ENCODE measurements at places on chromosomes 13 and 19.

- DNase-seq: no peak
Observed at GRCh38 chr19:14830702-14831101, 4.3 kb downstream of the OR7A5 start.

DNA sequence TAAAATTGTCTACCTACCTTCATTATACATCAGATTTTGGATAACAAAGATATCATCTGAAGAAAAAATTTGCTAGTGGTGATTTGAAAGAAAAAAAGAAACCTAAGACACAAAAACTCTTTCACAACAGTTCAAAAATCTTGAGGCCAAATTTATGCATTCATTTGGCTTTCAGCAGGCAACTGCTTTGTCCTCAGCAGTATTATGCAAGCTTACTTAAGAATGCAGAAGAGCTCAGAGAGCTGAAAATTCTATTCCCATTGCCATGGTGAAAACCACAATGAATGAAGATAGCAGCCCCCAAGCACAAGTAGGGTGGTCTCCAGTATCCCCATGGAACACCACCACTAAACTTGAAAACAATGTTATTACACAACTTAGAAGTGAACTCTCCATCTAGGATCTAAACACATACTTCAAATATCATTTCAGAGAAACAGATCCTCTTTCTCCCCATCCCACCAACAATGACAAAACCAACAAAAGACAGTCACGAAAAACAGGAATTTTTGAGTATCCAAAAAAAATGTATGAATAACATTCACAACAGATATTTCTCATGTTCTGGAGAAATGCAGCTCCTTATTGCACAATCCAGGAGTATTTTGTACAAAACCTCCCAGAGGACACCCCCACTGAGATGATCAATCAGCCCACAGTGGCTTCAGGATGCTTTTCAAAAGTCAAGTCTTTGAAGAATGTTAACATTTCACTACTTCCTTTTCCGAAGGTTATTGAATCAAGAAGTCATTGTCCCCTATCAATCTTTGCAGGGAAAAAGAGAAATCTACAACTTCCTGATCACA is 192.7 kb downstream of the LHFPL6 start:
- no peak for DNase-seq

GRCh38 chr13:76696370-76696769 is 189.8 kb downstream of the KCTD12 start:
- no peak for DNase-seq

GRCh38 chr13:21771075-21771474 is 100.2 kb downstream of the FGF9 start:
- DNase-seq: no peak

DNA sequence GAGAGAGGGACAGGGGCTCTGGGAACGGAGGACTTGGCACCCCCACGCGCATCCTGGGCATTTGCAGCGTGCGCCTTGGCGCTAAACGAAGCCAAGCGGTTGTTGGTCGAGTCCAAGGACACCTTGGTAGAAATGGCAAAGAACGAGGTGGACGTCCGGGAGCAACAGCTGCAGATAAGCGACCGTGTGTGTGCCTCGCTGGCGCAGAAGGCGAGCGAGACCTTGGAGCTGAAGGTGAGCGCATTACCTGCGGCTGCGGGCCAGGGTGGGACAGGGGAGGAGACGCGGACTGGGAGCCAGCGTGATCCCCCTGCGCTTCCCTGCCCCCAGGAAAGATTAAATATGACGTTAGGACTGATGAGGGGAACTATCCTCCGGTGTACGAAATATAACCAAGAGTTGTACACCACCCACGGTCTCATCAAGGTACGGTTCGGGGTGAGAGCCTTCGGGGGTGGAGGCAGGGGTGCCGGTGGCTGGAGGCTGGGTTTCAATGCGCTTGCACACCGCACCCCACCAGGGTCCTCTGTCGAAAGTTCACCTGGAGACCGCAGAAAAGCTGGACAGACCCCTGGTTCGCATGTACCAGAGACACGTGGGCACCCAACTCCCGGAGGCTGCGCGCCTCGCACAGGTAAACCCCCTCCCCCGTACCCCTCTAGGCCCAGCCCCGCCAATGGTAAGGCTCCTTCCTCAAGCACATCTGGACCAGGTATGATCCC is 27.8 kb upstream of the CASP14 start:
- DNase-seq: no peak

DNA sequence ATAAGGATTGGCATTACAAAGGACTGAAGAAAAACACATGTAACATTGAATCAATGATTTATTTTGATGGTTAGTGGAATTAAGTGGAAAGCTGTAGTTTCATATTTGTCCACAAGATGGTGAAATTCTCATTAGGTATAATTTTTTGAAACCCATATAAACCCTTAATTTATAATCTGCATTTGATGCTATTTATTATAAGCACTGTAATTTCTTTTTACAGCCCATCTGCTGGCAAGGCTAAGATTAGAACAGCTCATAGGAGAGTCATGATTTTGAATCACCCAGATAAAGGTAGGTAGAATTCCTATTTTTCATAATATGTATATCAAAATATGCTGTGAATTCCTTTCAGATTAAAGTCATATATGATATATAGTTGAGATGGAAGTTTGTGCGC is 62.2 kb downstream of the DNAJC15 start:
- no peak for DNase-seq

DNA sequence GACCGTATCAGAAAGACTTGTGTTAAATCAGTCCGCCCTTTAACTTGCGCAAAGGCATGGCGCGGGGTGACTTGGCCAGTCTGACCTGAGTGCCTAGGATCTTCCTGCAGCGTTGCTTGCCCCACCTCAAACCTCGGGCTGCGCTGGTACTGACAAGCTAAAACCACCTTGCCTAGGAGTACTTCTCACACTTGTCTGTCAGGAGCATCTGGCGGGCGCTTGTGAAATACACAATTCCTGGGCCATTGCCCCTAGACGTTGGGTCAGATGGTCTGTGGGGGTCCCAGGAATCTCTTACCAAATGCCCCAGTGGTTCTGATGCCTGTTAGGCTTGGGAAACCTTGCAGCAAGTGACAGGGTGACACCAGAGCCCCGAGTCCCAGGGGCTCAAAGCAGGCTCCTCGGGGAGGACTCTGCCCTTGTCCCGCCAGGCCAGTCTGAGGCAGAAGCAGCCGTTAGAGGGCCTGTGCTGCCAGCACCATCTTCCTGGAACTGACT is 12.9 kb downstream of the CEBPG start:
- DNase-seq: no peak

DNA sequence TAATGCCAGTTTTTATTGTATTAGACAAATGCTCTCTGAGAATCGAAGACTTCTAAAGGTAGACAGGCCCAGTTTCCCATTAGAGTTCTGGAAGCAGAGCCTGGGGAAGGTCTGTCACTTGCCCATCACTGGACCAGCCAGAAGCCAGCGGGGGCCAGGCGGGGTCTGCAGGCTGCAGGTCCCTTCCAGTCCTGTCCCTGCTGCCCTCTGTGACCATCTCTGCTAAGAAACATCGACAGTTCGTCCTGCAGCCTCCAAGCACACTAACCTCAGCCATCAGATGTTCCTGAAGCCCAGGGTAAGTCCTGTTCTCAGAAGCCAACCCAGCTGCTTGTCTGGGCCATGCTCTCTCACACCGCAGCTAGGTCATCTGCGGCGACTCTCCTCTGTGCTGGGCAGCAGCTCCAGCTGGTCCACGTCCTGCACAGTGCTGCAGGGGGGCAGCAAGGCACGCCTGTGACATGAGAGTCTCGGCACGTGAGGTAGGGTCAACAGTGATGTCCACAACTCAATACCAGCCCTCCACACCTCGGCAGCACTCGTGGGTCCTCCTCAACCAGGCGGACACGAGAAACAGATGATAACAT is 2.9 kb upstream of the ADPRHL1 start:
- DNase-seq: no peak

DNA sequence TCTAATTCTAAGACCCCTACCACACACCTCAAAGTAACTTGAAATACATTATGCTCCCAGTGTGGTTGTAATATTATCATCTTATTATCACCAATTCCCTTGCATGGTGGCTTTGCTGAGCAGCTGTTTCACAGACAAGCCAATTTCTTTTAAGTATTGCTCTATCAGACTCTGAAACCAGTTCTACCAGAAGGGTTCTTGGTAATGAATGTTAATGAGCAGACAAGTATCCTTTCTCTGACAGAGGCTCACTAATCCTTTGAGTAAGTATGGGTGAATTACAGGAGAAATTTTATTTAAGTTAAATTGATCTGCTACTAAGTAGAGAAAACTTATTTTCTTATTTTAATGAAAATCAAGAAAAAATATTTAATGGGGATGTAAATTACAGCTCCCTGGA is 326.0 kb downstream of the GPC6 start:
- no peak for DNase-seq

- DNase-seq: no peak
Observed at GRCh38 chr13:72782717-72783116, 784 bp downstream of the PIBF1 start.

All from iPS DF 19.7 (cell line).